Activated T-cell treated with anti-CD3 and anti-CD28 coated beads, Interleukin-2, amount 50 U/mL, for 4 hours (primary cell): ENCODE measurements at places on chromosomes 3 and 15.

DNA sequence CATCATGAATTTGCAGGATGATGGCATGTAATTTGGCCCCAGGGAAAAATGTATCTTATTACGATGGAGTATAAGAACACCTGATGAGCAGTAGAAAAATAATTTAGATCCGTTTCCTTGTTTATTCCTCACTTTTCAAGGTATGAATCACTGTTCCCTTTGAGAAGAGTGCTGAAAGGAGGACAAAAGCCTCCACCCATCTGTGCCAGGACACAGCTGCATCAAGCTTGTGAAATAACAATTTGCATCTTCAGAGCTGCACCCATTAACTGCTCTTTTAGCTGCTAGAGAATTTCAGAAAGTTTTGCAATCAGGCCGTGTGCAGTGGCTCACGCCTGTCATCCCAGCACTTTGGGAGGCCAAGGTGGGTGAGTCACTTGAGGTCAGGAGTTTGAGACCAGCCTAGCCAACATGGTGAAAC lies 9.6 kb downstream of the CLDND1 start:
- DNase-seq, result no peak

DNA sequence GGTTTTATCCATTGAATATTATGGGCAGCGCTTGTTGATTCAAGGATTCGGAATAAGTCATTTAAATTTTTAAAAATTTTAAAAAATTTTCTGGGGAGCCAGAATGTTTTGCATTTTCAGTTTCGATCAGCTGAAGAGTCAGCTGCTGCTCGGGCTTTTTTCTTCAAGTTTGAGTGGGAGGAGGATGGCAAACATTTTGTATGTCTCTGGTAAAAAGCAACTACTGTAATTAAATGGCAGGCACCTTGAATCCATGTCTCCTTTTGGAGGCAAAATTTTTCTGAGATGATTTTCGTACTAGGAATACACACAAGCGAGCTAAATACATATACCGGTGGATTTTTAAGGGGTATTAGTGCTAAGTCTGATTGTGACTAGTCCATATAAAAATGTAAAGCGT lies 612 bp downstream of the C3orf38 start:
- no peak for DNase-seq

DNA sequence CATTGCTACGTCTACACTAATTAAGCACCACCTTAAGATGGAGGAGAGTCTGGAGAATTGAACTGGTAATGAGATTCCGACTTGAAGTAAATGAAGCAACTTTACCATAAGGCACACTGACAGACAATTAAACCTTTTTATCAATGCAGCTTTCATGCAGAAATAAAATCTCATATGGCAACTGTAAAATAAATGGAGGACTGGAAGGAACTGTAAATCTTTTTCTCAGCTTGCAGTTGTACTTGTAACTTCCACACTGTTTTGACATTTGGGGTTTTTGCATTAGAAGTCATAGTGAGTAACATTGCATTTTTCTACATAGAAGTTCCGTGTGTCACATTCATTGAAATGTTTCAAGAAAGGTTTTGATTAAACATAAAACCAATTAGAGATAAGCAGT lies 705.3 kb downstream of the NLGN1 start:
- no peak for DNase-seq

DNA sequence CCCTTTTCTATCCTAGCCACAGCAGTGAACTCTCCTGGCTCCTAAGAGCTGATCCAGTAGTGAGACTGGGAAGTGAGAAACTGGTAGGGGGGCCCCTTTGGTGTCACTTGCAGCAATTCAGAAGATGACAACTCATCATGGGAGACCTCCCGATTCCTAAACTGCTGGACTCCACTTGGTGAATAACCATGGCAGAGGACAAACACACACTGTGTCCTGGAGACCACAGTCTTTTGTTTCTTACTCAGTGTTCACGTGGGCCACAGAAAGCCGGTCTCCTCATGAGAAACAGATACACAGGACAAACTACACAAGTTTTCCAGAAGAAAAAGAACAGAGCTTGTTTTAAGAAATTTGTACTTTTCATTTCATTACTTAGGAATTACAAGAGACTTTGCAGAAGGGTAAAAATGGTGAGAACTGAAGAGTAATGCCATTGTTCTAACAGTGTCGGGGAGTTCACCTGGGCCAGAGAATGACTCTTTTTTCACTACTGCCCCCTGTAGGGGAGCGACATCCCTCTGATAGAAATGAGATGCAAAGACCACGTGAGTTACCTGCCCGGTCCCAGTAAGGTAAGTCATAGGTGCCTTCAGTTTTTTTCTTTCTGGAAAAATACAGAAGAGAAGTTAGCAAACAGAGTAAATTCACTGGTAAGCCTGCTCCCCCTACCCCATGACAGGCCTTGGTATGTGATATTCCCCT lies 38.1 kb downstream of the ST3GAL6 start:
- DNase-seq, result no peak

- DNase-seq, result no peak
Measured at GRCh38 chr3:49410066-49410845, 1.5 kb downstream of the RHOA start.

GRCh38 chr15:38874464-38874863 lies 309.9 kb upstream of the RASGRP1 start:
- DNase-seq, result no peak

DNA sequence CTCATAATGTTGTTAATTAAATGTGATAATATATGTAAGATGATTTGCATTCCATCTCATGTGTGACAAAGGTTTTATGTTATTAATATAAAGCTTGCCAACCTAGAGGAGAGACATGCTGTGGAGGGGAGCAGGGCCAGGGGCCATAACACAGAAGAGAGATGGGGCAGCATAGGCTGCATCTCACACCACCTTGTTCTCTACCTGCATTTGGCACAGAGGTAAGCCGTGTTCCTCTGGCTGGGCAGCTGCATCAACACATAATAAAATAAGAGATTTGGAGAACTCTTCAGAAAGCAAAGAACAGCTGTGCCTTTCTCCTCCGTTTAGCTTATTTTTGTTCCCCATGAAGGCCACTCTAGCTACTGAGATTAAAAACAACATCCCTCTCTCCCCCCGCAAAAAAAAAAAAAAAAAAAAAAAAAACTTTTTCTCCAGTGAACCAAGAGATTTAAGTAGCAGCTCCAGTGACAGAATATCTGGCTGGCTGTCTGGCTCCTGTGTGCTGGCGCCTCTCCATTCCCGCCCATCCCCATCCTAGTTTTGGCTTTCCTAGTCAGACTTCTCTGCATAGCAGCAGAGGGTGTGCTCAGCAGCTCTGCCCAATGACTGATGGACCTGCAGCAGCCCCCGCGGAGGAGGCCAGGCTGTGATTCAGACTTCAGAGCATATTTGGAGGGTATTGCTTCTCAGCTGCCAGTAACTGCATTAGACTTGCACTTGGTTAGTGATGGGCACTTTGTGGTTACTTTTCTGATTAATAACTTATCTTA lies 52.2 kb upstream of the STXBP5L start:
- DNase-seq, result no peak

GRCh38 chr3:84125201-84125721 lies 833.5 kb upstream of the CADM2 start:
- no peak for DNase-seq

DNA sequence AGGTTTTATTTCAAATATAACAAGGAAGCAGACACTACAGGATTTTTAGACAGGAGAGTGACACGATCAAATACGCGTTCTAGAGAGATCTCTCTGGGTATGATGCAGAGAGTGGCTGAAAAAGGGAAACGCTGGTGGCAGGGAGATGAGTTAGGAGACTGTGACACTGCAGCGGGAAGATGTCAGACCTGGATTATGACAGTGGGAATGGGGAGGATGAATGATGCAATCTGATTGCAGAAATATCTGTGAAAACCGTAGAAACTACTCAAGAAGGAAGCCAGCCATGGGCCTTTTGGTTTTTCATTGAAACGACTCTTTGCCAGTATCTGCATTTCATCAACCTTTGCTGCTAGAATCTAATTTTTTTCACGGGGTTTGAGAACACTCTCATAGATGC lies 157.9 kb downstream of the FAM43A start:
- DNase-seq, result no peak

- no peak for DNase-seq
Measured at GRCh38 chr15:34018021-34018645, 20.9 kb downstream of the AVEN start.

DNA sequence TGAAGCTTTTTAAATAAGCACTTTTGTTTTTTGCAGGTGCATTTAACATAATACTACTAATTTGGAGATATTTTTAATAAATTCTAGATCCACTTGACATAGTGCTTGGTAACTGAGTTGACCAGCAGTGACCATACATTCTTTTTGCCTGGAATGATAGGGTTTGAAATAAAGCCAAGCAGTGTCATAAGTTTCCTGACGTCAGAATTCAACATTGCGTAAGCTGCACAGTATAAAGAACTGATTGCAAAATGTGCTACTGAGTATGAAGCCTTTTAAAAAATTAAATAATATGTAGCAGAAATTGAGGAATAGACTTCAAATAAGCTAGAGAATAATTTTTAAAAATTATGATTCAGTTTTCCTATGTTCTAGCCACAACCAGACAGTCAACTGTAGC lies 454.6 kb upstream of the ARPP21 start:
- no peak for DNase-seq
